ENCODE measurements at places on chromosomes 3 and 15. TPM values are rescaled to one million over a fixed set of nuclear protein-coding genes. Genes with fewer than 3 reads are reported as not detected.

The PDZRN3 gene
- total RNA-seq, result 44.8 TPM

The ADAMTS9 gene
- 9.1 TPM for total RNA-seq

The MITF gene
- 32.1 TPM for total RNA-seq

The HYAL1 gene
- 1.2 TPM for total RNA-seq

The COMMD2 gene
- 48.0 TPM for total RNA-seq

The OIP5 gene
- 81.2 TPM for total RNA-seq

The FGF12 gene
- 1.5 TPM for total RNA-seq

The INKA1 gene
- total RNA-seq, result 0.81 TPM

The RASL12 gene
- total RNA-seq, result not detected

The GCSAM gene
- total RNA-seq, result not detected

The PTPN23 gene
- 4.0 TPM for total RNA-seq

The ARIH2 gene
- 83.3 TPM for total RNA-seq

The SCAANT1 gene
- total RNA-seq, result not detected

The PPP1R14D gene
- total RNA-seq, result not detected

The MASP1 gene
- total RNA-seq, result not detected

The SLC2A2 gene
- total RNA-seq, result not detected

The WDR93 gene
- 1.5 TPM for total RNA-seq

The ERC2 gene
- total RNA-seq, result not detected
